ENCODE measurements at places on chromosomes 1 and 21. TPM values are rescaled to one million over a fixed set of nuclear protein-coding genes. Genes with fewer than 3 reads are reported as not detected.
A peak's percentile ranks its signal among the peaks of the same experiment; 100 is the strongest.

DNA sequence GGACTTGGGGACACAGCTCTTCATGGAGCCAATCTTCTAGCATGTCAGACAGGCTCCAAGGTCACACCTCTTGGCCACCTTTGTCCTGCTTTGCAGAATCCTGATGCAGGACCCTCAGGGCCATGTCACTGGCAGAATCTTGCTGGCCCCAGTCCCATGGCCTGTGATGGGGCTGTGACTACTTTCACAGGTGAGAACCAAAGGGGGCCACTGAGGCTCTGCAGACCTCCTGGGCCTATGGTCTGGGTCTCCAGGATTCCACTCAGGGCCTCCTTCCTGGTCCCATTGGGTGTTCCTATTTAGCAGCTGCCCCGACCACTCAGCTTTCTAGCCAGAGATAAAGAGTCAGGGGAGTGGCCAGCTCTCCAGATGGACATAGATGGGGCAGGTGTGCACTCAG is 238.7 kb downstream of the MATN1 start:
- ATAC-seq = no peak

DNA sequence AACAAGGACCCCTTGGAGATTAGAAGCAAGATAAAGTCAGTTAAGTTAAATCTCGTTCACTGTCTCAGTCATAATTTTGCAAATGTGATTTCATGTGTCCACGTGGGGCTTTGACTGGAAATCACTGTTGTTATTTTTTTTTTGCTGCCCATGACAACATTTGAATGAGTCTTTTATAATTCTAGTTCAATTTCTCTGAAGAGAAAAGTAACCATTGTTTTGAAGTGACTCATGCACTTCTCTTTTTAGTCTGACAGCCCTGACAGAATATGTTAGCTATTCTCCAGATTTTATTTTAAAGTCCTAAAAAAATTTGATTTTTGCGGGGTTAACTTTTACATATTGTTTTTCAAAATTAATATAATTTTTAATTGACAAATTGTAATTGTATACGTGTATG is 30.7 kb upstream of the NLRP3 start:
- ATAC-seq = peak; percentile 1

DNA sequence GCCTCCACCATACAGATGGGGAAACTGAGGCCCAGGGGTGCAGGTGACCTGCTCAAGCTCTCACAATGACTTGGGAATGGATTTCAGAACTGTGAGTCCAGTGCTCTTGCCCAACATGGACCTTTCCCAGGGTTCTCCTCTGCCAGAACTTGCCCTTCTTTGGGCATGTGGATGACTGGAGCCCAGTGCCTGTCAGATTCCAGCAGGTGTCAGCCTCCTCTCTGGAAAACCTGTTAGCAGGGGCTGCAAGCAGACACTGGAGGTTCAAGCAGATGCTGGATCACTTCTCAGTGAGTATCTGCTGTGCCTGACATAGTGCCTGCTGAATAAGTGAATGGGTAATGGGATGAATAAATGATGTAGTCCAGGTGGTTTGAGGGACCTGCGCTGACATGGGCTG is 314.2 kb upstream of the POU3F1 start:
- ATAC-seq = no peak

- no peak for ATAC-seq
Measured at GRCh38 chr1:198162091-198162767, 5.4 kb downstream of the NEK7 start.

- no peak for ATAC-seq
Measured at GRCh38 chr1:211336161-211336560, 9.5 kb downstream of the TRAF5 start.

- no peak for ATAC-seq
Measured at GRCh38 chr1:114338191-114338890, 172.7 kb downstream of the TRIM33 start.

- ATAC-seq = peak; percentile 75
Measured at GRCh38 chr21:15795533-15795932, 65.8 kb downstream of the USP25 start.

GRCh38 chr21:36697851-36698384 is 997 bp upstream of the SIM2 start:
- no peak for ATAC-seq

The OR6N1 gene
- total RNA-seq = not detected

The ACAP3 gene
- 43.3 TPM for total RNA-seq
